ENCODE measurements at places on chromosomes 5 and 9. TPM values are rescaled to one million over a fixed set of nuclear protein-coding genes. Genes with fewer than 3 reads are reported as not detected.

C9 gene
- not detected for total RNA-seq

GRCh38 chr5:83946516-83946915 lies 225.9 kb upstream of the HAPLN1 start:
- H3K27me3 ChIP-seq: no peaks in the 10 kb centered on the region
- H3K36me3 ChIP-seq: no peaks in the 10 kb centered on the region
- H3K4me3 ChIP-seq: no peak overlapping the region

GRCh38 chr9:126391713-126392661 lies 65.4 kb downstream of the MVB12B start:
- no peaks in the 10 kb centered on the region for H3K36me3 ChIP-seq
- H3K27ac ChIP-seq: no peak overlapping the region
- no peaks in the 10 kb centered on the region for H3K27me3 ChIP-seq
- DNase-seq: no peak
- H3K4me1 ChIP-seq: peaks cover 6% of the 10 kb centered on the region

GRCh38 chr5:68431601-68432337 lies 216.2 kb downstream of the PIK3R1 start:
- no peaks in the 10 kb centered on the region for H3K36me3 ChIP-seq
- H3K27me3 ChIP-seq: no peaks in the 10 kb centered on the region
- H3K4me3 ChIP-seq: no peak overlapping the region
- H3K27ac ChIP-seq: no peak overlapping the region
- H3K4me1 ChIP-seq: peaks cover 18% of the 10 kb centered on the region

- H3K27ac ChIP-seq: no peak overlapping the region
- DNase-seq: no peak
- no peaks in the 10 kb centered on the region for H3K36me3 ChIP-seq
- H3K4me1 ChIP-seq: no peaks in the 10 kb centered on the region
Measured at GRCh38 chr5:92942762-92943161, 638.3 kb downstream of the NR2F1-AS1 start.

DNA sequence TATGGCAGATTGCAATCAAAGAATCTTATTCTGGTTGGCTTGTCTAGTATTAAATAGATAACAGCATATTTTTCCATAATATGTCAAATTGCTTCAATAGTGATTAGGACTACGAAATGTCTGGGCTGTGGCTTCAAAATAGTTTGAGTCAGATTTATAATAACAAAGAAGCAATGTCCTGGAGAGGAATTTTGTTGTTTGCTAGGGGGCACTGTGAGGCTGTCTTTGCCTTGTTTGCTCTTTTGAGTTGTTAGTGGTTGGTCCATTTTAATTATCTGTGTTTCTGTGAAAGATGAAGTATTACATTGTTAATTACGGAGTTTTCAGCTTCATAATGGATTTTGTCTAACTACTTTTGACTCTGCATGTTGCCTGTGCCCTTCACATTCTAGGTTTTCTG lies 713.6 kb downstream of the TLE4 start:
- no peak overlapping the region for H3K4me3 ChIP-seq
- H3K27me3 ChIP-seq: no peaks in the 10 kb centered on the region
- H3K27ac ChIP-seq: no peak overlapping the region

GRCh38 chr9:132670457-132671391 lies at the start of gene GTF3C4:
Gene GTF3C4, plus strand, starts transcription at chr9:132670464. Its CDS starts 135 bp downstream, at chr9:132670599.
- no peaks in the 10 kb centered on the region for H3K27me3 ChIP-seq
- H3K36me3 ChIP-seq: no peaks in the 10 kb centered on the region
- peaks cover 33% of the 10 kb centered on the region for H3K4me1 ChIP-seq
- H3K4me3 ChIP-seq: peak within 1 kb of the TSS; percentile 98
- peak within 1 kb of the TSS; percentile 94 for H3K27ac ChIP-seq
- DNase-seq: peak; percentile 9

GRCh38 chr9:70031141-70031545 lies 12.5 kb upstream of the MAMDC2 start:
- no peak overlapping the region for H3K27ac ChIP-seq
- no peaks in the 10 kb centered on the region for H3K27me3 ChIP-seq
- no peaks in the 10 kb centered on the region for H3K4me1 ChIP-seq
- no peak overlapping the region for H3K4me3 ChIP-seq
- no peak for DNase-seq
- H3K36me3 ChIP-seq: no peaks in the 10 kb centered on the region

- no peaks in the 10 kb centered on the region for H3K27me3 ChIP-seq
- peaks cover 32% of the 10 kb centered on the region for H3K4me1 ChIP-seq
- no peaks in the 10 kb centered on the region for H3K36me3 ChIP-seq
- H3K27ac ChIP-seq: no peak overlapping the region
Measured at GRCh38 chr5:81855591-81855990, 104.7 kb upstream of the SSBP2 start.

DNA sequence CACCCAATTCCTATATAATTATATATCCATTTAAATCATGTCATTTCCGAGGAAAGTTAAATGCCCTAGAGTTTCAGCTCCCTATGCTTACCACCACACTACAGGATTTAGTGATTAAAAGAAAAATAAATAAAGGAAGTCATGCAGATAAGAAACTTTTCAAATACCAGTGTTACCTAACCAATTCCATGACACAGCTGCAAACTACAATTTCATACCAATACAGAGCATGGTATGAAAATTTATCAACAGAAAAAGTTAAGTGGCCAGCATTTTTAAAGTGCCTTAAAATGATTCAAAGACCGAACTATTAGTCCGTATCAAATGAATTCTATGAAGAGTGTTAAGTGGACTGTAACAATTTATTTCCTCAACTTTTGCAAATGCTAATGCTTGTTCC lies 35.9 kb downstream of the CEP120 start:
- peaks cover 22% of the 10 kb centered on the region for H3K36me3 ChIP-seq
- H3K4me1 ChIP-seq: no peaks in the 10 kb centered on the region
- H3K27me3 ChIP-seq: no peaks in the 10 kb centered on the region

KLHL3 gene
- 21.0 TPM for total RNA-seq

PCDHGA12 gene
- total RNA-seq: 9.5 TPM

GRCh38 chr5:119406551-119407110 lies 45.7 kb upstream of the HSD17B4 start:
- no peaks in the 10 kb centered on the region for H3K4me1 ChIP-seq
- no peak overlapping the region for H3K4me3 ChIP-seq
- no peak overlapping the region for H3K27ac ChIP-seq
- H3K27me3 ChIP-seq: no peaks in the 10 kb centered on the region
- H3K36me3 ChIP-seq: no peaks in the 10 kb centered on the region
- no peak for DNase-seq

DNA sequence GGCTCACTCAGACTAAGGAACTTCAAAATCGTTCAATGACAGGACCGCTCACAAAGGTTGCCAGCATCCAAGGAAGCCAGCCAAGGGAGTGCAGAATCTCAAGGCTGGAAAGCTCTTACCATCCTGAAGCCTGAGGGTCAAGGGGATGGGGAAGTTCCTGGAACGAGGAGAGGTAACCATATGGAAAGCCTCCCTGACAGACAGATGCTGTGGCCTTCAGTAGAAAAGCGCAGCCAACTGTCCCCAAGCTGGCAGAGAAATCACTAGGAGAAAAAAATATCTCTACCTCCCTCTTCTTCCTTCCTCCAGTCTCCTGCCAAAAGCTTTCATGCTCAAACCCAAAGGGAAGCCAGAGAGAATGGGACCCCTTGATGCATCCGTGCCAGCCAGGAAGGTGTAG lies 90.5 kb upstream of the RANBP3L start:
- no peaks in the 10 kb centered on the region for H3K27me3 ChIP-seq
- H3K27ac ChIP-seq: no peak overlapping the region
- no peaks in the 10 kb centered on the region for H3K36me3 ChIP-seq
- H3K4me1 ChIP-seq: no peaks in the 10 kb centered on the region
- no peak overlapping the region for H3K4me3 ChIP-seq

RAB14 gene
- 46.2 TPM for total RNA-seq

- no peaks in the 10 kb centered on the region for H3K36me3 ChIP-seq
- no peaks in the 10 kb centered on the region for H3K27me3 ChIP-seq
- H3K4me1 ChIP-seq: no peaks in the 10 kb centered on the region
- DNase-seq: no peak
- H3K4me3 ChIP-seq: no peak overlapping the region
Measured at GRCh38 chr5:13250464-13251291, 693.8 kb downstream of the DNAH5 start.

GRCh38 chr5:104062621-104063377 lies 500.2 kb upstream of the NUDT12 start:
- H3K4me1 ChIP-seq: no peaks in the 10 kb centered on the region
- DNase-seq: no peak
- H3K4me3 ChIP-seq: no peak overlapping the region
- H3K27me3 ChIP-seq: no peaks in the 10 kb centered on the region
- H3K36me3 ChIP-seq: no peaks in the 10 kb centered on the region

DNA sequence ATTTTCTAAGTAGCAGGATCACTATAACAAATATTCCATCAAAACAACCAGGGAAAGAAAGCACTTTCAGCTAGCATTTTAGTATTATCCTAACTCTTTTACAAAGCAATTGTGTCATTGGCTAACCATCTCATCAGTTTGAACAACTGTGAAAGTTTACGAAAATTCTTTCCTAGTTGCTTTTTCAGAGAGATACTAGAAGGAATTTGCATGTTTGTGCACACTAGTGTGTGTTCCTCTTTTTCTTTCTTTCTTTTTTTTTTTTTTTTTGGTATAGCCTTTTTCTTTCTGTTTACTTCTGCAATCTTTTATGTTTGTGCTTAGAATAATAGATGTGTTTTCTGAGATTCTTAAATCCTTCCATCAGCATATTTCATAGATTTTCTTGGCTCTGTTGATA lies 124.7 kb upstream of the SEMA6A start:
- H3K27ac ChIP-seq: no peak overlapping the region
- no peak overlapping the region for H3K4me3 ChIP-seq
- no peaks in the 10 kb centered on the region for H3K27me3 ChIP-seq
- no peak for DNase-seq
- H3K4me1 ChIP-seq: no peaks in the 10 kb centered on the region

PLAC8L1 gene
- total RNA-seq: not detected

DNA sequence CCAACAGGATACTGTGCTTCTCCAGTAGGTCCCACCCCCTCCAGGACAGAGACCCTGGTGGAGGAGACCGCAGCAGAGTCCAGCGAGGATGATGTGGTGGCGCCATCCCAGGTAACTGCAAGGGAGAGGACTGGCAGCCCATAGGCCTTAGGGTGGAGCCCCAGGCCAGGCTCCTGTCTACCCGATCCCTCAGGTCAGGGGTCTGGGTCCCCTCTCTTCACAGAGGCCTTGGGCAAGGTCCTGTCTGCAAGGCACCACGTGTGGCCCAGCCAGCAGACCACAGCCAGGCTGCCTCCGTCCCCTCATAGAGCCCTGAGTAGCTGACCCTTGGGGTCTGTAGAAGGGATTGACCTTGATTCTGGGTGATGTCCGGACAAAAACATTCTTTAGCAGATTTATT lies 20.0 kb downstream of the CD74 start:
- DNase-seq: no peak
- no peak overlapping the region for H3K4me3 ChIP-seq
- H3K27ac ChIP-seq: no peak overlapping the region
- H3K36me3 ChIP-seq: peaks cover 38% of the 10 kb centered on the region
- H3K4me1 ChIP-seq: no peaks in the 10 kb centered on the region
- no peaks in the 10 kb centered on the region for H3K27me3 ChIP-seq

EDIL3 gene
- 5.5 TPM for total RNA-seq

- H3K4me3 ChIP-seq: no peak overlapping the region
- H3K36me3 ChIP-seq: no peaks in the 10 kb centered on the region
- H3K27me3 ChIP-seq: no peaks in the 10 kb centered on the region
- no peak for DNase-seq
- H3K27ac ChIP-seq: no peak overlapping the region
Measured at GRCh38 chr9:77533671-77534070, 114.5 kb downstream of the GNA14 start.

SGTB gene
- total RNA-seq: 7.2 TPM

GRCh38 chr5:116313366-116313765 lies 228.5 kb downstream of the COMMD10 start:
- H3K36me3 ChIP-seq: no peaks in the 10 kb centered on the region
- no peaks in the 10 kb centered on the region for H3K4me1 ChIP-seq
- no peak for DNase-seq
- H3K27ac ChIP-seq: no peak overlapping the region
- H3K4me3 ChIP-seq: no peak overlapping the region

NIPAL4 gene
- total RNA-seq: not detected

DNA sequence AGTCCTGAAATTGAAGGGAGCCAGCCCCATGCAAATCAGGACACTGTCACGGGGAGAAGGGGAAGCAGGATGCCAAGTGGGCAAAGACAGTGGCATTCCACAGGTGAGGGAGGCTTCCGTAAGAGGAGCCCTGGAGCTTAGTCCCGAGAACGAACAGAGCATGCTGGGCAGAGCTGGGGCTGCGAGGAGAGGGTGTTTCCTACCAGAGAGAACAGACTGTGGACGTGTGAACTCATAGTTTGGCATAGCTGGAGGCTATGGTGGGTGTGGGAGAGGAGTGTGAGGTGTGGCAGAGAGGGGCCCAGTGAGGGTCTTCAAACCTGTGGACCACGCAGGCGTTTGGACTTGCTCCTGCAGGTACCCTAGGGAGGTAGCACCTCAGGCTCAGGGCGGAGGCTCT lies 102.8 kb upstream of the SMIM23 start:
- H3K4me3 ChIP-seq: no peak overlapping the region
- no peaks in the 10 kb centered on the region for H3K36me3 ChIP-seq
- no peak for DNase-seq
- H3K4me1 ChIP-seq: no peaks in the 10 kb centered on the region
- no peaks in the 10 kb centered on the region for H3K27me3 ChIP-seq

GRCh38 chr5:132064140-132064539 lies 3.7 kb downstream of the IL3 start:
- no peaks in the 10 kb centered on the region for H3K36me3 ChIP-seq
- no peaks in the 10 kb centered on the region for H3K4me1 ChIP-seq
- no peak overlapping the region for H3K27ac ChIP-seq

- no peak overlapping the region for H3K27ac ChIP-seq
- no peaks in the 10 kb centered on the region for H3K36me3 ChIP-seq
- no peaks in the 10 kb centered on the region for H3K27me3 ChIP-seq
- no peak overlapping the region for H3K4me3 ChIP-seq
- no peak for DNase-seq
- H3K4me1 ChIP-seq: peaks cover 4% of the 10 kb centered on the region
Measured at GRCh38 chr5:173866243-173866857, 21.8 kb upstream of the CPEB4 start.

- no peaks in the 10 kb centered on the region for H3K4me1 ChIP-seq
- H3K36me3 ChIP-seq: no peaks in the 10 kb centered on the region
- no peak overlapping the region for H3K27ac ChIP-seq
- no peak for DNase-seq
- H3K27me3 ChIP-seq: no peaks in the 10 kb centered on the region
Measured at GRCh38 chr9:17813798-17814197, 234.9 kb downstream of the SH3GL2 start.

SPRY4 gene
- total RNA-seq: 22.8 TPM

- no peaks in the 10 kb centered on the region for H3K36me3 ChIP-seq
- H3K27ac ChIP-seq: no peak overlapping the region
- H3K27me3 ChIP-seq: no peaks in the 10 kb centered on the region
- DNase-seq: no peak
- H3K4me3 ChIP-seq: no peak overlapping the region
- H3K4me1 ChIP-seq: peaks cover 30% of the 10 kb centered on the region
Measured at GRCh38 chr5:61346511-61346910, 14.5 kb downstream of the ZSWIM6 start.

CAMK4 gene
- 1.5 TPM for total RNA-seq

GRCh38 chr5:32538031-32538547 lies 47.3 kb upstream of the SUB1 start:
- H3K36me3 ChIP-seq: no peaks in the 10 kb centered on the region
- no peak overlapping the region for H3K27ac ChIP-seq
- H3K27me3 ChIP-seq: no peaks in the 10 kb centered on the region
- H3K4me3 ChIP-seq: no peak overlapping the region
- no peaks in the 10 kb centered on the region for H3K4me1 ChIP-seq

SLC25A2 gene
- 4.5 TPM for total RNA-seq

Measured in thyroid gland (tissue), 4 donors.